ENCODE measurements at places on chromosomes 3 and 15.

- DNase-seq = no peak
Observed at GRCh38 chr3:102059145-102059943, 210.0 kb downstream of the NFKBIZ start.

GRCh38 chr3:123385001-123385401 is 63.9 kb downstream of the ADCY5 start:
- DNase-seq = no peak

DNA sequence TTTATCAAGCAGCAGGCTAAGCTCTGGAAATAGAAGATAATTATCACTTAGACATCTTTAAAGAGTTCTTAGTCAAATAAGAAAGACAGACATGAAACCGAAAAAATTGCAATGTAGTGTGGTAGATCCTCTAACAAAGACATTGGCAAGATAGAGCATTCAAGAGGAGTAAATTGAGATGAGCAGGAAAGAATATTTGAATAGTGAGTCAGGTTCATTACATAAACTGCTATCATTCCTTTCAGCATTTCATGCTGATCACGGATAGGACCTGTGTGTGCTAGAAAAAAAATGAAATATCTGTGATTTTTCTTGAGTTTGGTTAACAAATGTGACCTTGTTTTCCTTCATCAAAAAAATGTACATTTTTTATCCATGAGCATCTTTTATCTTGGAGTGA is 460.9 kb downstream of the OTOL1 start:
- no peak for DNase-seq

- DNase-seq = no peak
Observed at GRCh38 chr3:57031631-57032541, 28.6 kb upstream of the SPATA12 start.

DNA sequence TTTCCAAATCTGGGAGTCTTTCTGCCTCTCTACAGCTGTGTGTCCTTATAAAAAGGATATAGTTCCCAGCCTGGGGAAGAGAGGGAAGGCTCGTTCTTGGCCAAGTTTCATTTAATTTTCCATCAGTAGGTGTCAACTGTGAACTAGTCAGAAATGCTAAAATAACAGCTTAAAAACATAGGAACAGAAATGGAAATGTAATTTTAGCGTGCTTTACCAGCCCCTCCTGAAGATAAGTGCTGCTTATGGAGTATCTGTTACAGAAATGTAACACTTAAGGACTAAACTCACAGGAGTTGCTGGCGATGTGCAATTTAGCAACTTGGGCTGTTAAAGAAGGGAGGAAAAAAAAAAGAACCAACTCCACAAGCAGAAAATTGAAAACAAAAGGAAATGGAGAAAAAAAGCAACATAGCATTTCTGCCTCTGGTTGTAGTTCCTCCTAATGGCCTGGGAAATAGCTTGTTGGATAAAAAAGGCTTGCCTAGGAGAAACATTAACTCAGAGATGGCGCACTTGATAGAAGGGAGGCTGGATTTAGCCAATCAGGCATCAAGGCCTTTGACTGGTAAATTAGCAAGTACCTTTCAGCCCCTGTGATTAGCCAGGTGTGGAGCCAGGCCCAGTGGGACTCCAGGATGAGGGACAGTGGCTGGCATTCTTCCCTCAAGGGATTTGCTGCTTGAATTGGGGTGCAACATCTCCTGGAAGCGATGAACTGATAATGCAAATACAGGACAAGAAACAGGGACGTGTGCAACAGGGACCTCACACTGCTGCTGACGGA is 84.3 kb downstream of the RPLP1 start:
- no peak for DNase-seq

GRCh38 chr15:34122771-34123183 is 20.9 kb downstream of the PGBD4 start:
- DNase-seq = peak; percentile 88

DNA sequence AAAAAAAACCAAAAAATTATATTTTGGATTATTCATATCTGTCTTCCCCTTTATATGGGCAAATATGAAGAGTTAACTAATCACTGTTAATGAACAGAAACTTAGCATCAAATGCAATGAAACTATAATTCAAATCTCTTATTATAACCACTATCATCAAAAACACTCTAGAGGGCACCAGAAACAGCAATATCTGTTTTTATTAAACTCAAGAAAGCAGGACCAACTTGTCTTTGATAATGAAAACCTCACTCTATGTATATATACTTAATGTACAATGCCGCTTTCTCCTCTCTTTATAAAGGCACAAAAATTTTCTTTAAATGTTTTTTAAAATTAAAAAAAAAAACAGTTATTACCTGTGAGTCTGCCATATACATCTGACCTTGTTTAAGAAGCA is 92.7 kb downstream of the UACA start:
- no peak for DNase-seq

GRCh38 chr3:117628823-117629291 is 919.3 kb downstream of the TUSC7 start:
- peak; percentile 74 for DNase-seq

- DNase-seq = no peak
Observed at GRCh38 chr3:134485075-134485717, 589 bp downstream of the ANAPC13 start.

GRCh38 chr3:13452490-13453335 is 27.4 kb upstream of the HDAC11 start:
- peak; percentile 11 for DNase-seq

- DNase-seq = no peak
Observed at GRCh38 chr15:79122991-79123390, 32.4 kb upstream of the RASGRF1 start.

DNA sequence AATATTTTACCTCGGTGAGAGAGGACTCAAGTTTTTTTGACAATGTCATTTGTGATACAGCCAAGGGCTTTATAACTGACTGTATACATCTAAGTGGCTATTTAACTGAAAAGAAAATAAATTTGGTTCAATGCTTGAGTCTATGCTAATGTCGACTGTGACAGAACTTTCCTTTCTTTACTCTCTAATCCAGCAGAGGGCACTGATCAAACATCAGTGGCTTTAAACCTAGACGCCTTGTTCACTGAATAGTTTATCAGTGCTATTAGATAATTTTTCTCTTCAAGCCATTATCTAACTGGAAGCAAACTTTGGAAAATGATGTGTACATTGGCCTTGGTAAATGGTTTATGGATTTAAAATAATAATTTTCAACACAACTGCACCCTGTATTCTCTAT is 285.1 kb downstream of the CHL1 start:
- no peak for DNase-seq

- no peak for DNase-seq
Observed at GRCh38 chr3:126847061-126847460, 135.9 kb upstream of the PLXNA1 start.

- no peak for DNase-seq
Observed at GRCh38 chr3:177337541-177338331, 140.5 kb upstream of the TBL1XR1 start.

- no peak for DNase-seq
Observed at GRCh38 chr3:115187149-115187757, 40.2 kb upstream of the ZBTB20 start.

- no peak for DNase-seq
Observed at GRCh38 chr15:71746719-71747118, 63.6 kb upstream of the NR2E3 start.

DNA sequence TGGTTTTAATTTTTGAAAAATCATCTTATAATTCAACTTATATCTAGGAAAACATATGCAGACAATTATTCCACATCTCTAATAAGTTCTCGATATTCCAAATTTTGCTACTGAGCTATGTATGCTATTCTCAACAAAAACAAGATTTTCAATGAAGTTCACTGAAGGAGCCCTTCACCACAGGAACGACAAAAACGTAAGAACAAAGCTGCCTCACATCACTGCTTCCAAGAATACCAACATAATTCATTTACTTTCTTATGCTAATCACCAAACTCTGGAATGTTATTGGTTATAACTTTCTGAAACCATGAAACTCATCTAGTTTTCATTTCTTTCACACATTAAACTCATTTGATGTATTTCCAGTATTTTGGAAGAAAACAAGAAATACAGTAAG is 49.7 kb downstream of the GNB4 start:
- no peak for DNase-seq

DNA sequence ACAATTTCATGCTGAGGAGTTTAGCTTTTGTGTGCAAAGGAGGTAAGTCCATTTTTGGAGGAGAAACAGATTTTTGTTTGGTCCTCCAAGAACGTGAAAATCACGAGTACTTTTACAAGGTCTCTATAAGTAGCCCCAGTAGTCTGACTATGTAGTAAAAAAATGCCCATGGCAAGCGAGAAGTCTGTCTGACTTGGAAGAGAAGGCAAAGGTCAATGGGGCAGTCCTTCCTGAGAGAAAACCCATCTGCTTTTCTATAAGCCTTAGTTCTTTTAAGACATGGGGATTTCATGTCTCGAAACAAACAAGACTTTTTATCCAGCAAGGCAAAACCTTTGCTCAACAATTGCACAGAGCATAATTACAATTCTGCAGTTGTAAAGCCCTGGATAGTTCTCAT is 183.2 kb downstream of the GAP43 start:
- DNase-seq = no peak

GRCh38 chr3:127159543-127159942 is 33.4 kb upstream of the PRR23E start:
- DNase-seq = no peak

- DNase-seq = no peak
Observed at GRCh38 chr15:81789403-81789802, 256.4 kb downstream of the MEX3B start.

DNA sequence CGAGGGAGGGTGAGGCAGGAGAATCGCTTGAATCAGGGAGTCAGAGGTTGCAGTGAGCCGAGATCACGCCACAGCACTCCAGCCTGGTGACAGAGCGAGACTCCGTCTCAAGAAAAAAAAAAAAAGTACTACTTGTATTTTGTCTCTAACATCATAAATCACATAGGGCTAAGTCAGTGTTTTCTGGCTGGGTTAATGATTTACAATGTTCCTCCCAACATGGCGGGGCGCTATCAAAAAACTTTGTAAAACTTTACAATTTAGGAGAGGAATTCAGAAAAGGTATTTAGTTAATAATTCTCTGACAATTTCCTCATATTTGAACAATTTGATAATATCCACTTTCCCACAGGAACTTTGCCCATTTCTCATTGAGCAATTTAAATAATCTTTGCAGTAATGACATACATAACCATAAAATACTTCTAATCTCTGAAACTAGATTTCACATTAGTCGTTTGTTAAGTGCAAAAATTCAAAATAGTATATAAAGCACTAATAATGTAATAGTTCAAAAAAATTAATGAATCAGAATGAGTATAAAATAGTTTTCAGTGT is 26.6 kb upstream of the B3GNT5 start:
- DNase-seq = no peak

- DNase-seq = no peak
Observed at GRCh38 chr3:175186511-175186910, 327.4 kb downstream of the NAALADL2 start.

DNA sequence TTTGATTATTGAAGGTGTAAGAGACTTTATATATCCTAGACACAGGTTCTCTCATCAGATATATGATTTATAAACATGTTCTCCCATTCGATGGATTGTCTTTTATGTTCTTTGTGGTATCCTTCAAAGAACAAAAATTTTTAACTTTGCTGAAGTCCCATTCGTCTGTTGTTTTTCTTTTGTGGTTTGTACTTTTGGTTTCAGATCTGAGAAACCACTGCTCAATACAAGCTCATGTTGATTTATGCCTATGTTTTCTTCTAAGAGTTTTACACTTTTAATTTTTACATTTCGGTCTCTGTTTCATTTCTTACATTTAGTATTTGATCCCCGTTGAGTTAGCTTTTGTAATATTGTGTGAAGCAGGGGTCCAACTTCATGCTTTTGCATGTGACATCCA is 103.3 kb upstream of the SPRED1 start:
- DNase-seq = no peak

DNA sequence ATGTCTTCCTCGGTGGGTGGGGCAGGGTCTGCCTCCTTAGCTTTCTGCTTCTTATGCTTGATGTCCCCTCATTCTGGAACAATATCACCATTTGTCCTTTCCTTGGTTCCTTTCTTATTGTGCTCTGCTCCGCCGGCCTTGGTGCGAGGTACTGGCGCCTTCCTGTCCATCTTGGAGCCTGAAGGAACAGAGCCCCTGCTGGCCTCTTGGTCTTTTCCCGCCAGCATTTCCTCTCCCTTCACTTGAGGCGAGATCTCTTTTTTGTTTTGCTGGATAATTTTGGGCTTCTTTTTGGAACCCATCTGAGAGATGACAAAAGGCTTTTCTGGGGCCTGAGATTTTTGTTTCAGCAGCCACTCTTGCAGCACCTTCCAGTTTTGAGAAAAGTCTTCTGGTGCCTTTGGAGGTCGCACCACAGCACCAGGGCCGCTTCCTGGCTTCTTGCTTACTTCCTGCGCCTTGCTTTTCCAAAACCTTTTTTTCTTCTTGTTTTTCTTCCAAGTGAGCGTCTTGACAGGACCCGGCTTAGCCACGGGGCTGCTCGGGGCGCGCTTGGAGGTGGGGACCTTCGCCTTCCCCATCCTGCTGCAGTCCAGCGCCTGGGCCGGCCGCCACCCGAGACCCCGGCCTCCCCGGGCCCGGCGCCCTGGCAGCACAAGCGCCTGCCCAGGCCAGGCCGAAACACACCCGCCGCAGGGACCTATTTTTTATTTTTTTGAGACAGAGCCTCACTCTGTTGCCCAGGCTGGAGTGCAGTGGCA is 127.1 kb downstream of the KLF13 start:
- no peak for DNase-seq

- no peak for DNase-seq
Observed at GRCh38 chr3:141332416-141332815, 35.9 kb upstream of the ZBTB38 start.

GRCh38 chr3:174784206-174784934 is 74.8 kb upstream of the NAALADL2 start:
- DNase-seq = no peak

GRCh38 chr15:32908135-32908801 is 190.5 kb downstream of the GREM1 start:
- no peak for DNase-seq

GRCh38 chr15:88185584-88185983 is 71.0 kb downstream of the NTRK3 start:
- no peak for DNase-seq

- DNase-seq = no peak
Observed at GRCh38 chr3:42148982-42149432, 57.9 kb downstream of the TRAK1 start.

GRCh38 chr3:100083209-100083608 is 31.1 kb downstream of the FILIP1L start:
- no peak for DNase-seq

DNA sequence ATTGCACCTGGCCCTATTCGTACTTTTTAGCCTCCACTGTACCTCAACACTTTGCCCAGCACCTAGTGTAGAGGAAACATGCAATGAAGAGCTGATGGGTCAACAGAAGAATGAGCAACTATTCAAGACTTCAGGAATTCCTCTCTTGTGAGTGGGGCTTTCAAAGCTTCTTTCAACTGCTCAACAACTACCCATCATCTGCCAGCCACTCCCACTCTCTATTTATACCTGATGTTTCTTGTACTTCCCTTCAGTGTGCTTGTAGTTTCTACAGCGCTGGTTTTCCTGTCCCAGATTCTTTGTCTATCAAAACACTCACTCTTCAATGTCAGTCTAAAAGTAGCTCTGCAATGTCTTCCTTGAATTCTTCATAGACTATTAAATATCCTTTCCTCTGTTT is 168.3 kb upstream of the LPP start:
- no peak for DNase-seq

Data from COLO829 (cell line).